Naive thymus-derived CD4-positive, alpha-beta T cell (primary cell): ENCODE measurements at places on chromosomes 2 and 18.

- no peak for DNase-seq
Observed at GRCh38 chr18:49456794-49457193, 3.7 kb downstream of the DYM start.

DNA sequence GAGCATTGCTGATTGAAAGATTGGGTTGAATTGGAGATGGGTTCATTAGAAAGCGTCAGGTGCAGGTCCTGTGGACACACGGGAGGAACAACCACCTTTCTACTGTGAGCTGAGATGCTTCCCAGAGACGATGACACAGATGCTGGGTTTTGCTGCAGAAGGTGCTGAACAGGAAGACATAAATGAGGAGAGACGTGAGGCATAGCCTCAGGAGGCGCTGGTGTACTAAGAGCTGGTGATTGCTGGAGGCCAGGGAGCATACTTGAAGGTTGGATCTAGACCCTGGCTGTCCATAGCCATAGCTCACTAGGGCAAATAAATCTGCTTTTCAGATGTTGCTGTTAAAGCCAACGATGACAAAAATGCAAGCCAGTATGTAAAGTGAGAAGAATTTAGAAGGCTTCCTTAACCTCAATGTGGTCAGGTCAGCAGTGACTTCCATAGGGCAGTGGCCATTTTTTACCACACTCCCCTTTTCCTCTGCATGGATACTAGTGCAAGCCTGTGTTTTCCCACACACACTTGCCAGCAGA lies 153.7 kb downstream of the SOX11 start:
- DNase-seq, result no peak

- no peak for DNase-seq
Observed at GRCh38 chr2:168501466-168502065, 45.5 kb downstream of the CERS6 start.

- no peak for DNase-seq
Observed at GRCh38 chr18:58041633-58042032, 2.4 kb upstream of the NEDD4L start.

GRCh38 chr2:190500054-190500502 lies 34.4 kb downstream of the NEMP2 start:
- DNase-seq, result no peak
